Panc1 (cell line): ENCODE measurements at places on chromosomes 11 and 22.

DNA sequence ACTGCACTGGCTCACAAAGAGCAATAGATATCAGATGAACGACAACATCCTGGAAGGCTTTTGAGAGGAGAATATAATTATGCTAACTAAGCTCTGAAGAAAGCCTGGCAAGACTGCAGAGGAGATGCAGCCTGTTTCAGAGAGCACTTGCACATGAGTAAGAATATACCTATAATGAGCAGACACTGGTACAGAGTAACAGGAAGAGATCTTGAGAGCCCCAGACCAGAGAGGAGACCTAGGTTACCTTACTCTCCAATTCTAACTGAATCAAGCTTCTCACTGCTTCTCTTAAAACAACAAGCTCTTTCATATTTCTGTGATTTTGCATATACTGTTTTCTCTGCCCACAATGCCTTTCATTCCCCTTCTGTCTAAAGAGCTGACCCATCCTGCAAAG is 66.5 kb downstream of the FAM168A start:
- no peak for DNase-seq

DNA sequence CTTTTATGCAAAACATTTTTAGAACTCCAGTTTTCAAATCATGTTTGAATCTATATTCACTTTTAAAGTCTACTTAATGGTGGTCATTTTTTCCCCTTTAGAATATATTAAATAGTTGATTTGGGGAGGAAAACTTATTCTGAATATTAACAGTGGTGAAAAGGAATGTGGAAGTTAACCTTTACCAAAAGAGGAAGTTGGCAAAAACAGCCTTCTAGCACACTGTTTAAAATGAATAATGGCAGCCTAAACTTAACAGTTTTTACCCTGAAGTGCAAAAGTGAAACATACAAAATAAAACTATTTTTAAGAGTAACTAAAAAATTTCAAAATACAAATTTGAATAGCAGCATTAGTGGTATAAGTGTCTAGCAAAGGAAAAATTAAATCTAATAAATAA is 86.4 kb downstream of the GRK3 start:
- DNase-seq = no peak

GRCh38 chr11:22161489-22161888 is 31.4 kb upstream of the ANO5 start:
- no peak for DNase-seq

GRCh38 chr11:113562981-113563461 is 87.8 kb upstream of the DRD2 start:
- no peak for DNase-seq

- no peak for DNase-seq
These were observed 920 bp downstream of the TMEM132A start for GRCh38 chr11:60924906-60925853.

- no peak for DNase-seq
These were observed 271.8 kb upstream of the MTNR1B start for GRCh38 chr11:92697461-92698312.

DNA sequence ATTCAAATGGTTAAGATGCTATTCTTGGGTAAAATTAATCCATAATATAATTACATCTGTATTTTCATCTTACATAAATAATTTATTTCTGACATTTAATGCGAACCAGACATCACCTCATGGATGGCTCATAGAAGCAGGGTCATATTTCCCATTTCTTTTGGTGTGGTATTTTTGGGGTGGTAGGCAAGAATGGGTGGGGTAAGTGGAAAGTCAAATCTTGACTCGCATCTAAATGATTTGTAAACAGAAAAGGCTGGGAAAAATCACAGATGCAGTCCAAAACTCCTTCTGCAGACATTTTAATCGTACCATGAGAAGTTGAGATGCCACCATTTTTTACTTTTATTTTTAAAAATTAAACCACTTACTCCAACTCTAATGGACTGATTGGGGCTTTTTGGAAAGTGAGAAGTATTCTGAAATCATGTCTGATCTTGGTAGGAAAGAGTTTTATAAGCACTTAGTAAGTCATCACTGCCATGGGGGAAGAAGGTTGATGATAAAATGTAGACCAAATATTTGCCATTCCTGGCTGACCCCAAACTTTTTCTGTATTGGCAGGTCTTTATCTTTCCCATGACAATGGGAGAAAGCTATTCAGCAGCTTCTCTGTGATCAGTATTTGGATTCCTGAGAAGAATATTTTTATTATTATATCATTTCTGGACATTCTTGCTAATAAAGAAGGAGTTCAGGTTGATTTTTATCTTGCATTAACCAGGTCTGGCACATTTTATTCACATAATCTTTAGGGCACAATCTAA is 47.2 kb upstream of the BLID start:
- no peak for DNase-seq

- DNase-seq = no peak
These were observed 612 bp upstream of the BIRC2 start for GRCh38 chr11:102346456-102346747.

GRCh38 chr11:72781313-72782080 is 12.3 kb downstream of the STARD10 start:
- DNase-seq = no peak

DNA sequence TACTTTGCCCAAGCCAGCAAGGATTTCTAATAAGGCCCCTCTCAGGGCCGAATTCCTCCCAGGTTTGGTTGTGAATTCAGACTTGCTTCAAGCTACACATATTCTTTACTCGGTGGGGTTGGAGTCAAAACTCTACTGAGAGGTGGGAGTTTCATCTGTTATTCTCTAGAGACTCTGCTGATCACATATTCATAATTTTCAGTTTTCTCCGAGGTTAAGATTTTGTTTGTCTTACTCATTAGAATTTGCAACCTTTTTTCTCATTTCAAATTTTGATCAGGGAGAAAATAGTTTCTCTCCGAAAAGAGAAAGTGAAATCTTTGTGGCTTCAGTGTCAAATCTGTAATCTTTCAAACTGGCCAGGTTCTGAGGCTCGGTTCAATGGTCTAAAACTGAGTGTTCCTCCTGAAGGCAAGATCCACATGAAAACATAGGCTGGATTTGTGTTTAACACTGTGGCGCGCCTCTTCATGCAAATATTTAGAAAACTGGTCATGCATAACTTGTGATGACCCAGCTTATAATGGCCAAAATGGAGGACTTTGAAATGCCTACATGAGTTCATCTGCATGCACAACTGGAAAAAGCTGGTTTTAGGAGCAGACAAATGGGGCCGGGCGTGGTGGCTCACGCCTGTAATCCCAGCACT is 21.5 kb upstream of the GSTP1 start:
- DNase-seq = no peak

DNA sequence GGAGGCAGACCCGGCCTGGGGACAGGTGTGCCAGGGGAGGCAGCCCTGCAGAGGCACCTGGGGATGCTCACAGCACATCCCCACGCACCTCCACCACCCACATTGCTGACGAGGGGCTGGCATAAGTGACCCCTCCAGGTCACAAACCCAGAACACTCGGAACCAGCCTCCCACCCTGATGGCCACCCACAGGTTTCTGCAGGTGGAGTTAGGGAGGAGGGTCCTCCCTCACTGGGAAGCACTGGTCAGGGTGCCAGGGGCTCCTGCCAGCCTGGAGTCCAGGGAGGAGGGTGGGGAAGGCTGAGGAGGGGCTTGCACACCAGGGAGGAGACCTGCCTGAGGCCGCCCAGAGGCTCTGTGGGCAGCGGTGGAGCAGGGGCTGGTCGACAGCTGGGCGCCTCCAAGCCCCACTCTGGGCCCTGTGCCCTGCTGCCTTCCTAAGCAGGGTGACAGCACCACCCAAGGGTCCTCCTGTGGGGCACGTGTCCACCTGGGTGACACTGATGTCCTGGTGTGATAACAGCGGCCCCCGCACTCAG is 51.0 kb upstream of the CARS1 start:
- DNase-seq = no peak

- DNase-seq = no peak
These were observed 1291.5 kb downstream of the TBC1D22A start for GRCh38 chr22:48053973-48054372.

DNA sequence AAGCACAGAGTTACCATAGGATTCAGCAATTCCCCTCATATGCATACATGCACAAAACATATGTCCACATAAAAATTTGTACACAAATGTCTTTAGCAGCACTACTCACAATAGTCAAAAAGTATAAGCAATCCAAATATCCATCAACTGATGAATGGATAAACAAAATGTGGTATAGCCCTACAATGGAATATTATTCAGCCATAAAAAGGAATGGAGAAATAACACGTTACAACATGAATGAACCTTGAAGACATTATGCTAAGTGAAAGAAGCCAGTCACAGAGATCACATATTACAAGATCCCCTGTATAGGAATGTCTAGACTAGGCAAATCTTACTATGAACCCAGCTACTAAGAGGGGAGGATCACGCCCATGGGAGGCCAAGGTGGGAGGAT is 7.2 kb downstream of the PRR14L start:
- no peak for DNase-seq

GRCh38 chr11:120649316-120649715 is 137.8 kb downstream of the GRIK4 start:
- DNase-seq = no peak

DNA sequence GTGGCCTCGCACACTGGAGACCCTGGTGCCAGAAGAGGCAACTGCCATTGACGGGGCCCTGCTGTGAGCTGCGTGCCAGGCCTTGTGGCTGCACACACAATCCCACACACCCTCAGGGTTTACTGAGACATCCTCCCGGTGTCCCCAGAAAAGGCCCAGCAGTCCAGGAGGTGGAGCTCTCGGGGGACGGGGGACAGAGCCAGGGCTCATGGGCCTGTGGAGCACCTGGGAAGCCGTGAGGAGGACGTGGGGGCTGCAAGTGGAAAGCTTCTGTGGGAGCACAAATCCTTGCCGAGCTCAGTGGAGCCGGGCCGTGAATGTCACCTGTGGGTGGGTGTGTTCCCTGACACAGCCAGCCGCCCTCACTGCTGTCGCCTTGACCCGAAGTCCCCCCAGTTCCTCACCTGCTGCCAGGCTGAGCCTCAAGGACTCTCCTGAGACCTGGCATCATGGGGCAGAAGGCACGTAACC is 609.7 kb downstream of the TBC1D22A start:
- no peak for DNase-seq

DNA sequence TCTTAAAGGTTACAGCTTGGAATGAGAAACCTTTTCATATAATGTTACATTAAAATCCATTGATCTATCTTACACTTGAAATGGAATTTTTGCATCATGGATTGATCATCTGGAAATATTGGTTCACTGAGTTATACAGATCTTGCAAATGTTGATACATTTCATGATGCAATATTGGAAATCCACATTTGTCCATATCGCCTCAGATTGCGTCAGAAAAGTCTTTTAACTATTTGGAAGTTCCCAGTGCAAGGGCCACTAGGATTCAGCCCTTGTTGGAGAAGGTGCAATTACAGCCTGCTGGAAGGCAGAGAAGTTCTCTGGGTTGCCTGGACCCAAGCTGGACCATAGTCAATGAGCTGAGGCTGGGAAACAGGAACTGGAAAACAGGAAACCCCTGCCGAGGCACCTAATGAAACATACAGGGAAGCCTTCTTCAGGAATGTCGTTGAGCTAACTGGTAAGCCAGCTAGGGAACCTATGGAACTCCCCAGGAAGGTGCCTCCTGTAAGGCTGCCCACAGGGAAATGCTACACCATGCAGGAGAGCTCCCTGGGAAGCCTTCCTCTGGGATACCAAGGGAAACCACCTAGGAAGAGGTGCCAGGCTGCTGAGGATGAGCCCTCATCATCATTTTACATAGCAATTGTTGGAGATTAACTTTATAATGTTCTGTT is 600.4 kb upstream of the CADM1 start:
- no peak for DNase-seq

DNA sequence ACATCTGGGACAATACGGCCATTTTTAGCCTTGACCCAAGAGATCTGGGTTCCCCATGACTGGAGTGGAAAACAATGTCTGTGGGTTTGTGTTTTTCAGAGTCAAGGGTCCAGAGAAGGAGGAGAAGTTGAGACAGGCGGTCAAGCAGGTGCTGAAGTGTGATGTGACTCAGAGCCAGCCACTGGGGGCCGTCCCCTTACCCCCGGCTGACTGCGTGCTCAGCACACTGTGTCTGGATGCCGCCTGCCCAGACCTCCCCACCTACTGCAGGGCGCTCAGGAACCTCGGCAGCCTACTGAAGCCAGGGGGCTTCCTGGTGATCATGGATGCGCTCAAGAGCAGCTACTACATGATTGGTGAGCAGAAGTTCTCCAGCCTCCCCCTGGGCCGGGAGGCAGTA is 15.7 kb downstream of the NNMT start:
- no peak for DNase-seq

DNA sequence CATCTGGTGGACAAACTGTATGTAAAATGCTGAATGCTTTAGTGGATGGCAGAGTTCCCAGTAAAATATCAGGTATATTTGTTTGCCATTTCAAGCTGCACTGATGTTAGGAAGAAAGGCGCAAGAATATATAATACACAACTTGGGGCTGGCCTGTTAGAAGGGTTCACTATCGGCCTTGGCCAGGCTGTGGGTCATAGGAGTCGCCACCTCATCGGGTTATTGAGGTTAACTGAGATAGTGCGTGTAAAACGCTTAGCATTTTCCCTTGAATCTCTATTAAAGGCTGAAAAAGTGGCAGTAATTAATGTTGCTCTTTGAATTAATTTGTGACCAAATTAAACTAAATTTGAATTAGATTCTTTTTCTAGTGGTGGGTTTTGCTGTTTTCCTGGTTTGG is 5.1 kb downstream of the FAM118A start:
- DNase-seq = no peak

DNA sequence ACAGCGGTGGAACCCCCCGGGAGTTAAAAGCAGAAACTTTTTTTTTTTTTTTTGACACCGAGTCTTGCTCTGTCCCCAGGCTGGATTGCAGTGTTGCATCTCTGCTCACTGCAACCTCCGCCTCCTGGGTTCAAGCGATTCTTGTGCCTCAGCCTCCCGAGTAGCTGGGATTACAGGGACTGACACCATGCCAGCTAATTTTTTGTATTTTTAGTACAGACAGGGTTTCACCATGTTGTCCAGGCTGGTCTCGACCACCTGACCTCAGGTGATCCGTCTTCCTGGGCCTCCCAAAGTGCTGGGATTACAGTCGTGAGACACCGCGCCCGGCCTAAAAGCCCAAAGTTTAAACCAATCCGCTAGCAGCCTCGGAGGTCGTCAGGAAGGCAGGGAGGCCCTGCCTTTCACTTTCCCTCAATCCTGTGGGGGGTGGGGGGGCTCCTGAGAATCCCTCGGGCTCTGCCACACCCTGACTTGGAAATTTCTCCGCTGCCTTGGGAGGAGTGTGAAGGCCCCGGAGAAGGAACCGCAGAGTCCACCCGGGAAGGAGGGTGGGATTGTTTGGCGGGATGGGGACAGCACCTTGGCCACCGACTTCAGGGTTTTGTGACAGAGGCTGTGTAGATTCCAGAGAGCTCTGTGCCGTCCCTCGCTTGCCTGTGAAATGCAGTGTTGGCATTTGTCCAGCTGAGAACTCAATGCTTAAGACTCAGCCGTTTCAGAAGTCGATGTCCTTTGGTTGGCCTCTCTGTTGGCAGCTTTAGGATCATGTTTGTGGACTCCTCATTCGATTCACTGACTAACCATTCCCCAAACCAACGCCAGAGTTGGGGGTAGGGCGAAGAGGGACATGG is 1.0 kb downstream of the ARHGAP8 start:
- no peak for DNase-seq
